ENCODE measurements at places on chromosomes 1 and 21. TPM values are rescaled to one million over a fixed set of nuclear protein-coding genes. Genes with fewer than 3 reads are reported as not detected.

GRCh38 chr1:227899820-227900449, 47.8 kb downstream of the WNT9A start:
- peak; percentile 30 for DNase-seq

Gene EPHA2
- 20.4 TPM for total RNA-seq

- DNase-seq, result no peak
Observed at GRCh38 chr1:91846007-91846638, 39.8 kb downstream of the TGFBR3 start.

Gene ACOT11
- 5.0 TPM for total RNA-seq

GRCh38 chr21:32587651-32588050, 2.3 kb upstream of the TCP10L start:
- no peak for DNase-seq

DNA sequence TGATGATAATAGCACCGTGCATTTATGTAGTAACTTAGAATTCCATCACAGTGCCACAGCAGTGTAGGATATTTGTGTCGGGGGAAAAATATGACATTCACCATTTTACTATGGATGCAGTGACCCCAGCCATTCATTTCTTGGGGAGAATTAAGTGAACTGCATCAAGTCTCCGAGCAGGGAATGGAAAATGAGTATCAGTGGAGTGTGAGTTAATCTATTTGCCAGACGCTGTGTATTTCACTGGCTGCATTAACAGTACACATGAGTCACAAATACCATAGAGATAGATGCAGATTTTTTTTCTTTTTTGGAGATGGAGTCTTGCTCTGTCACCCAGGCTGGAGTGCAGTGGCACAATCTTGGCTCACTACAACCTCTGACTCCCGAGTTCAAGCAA, 33.8 kb upstream of the SLC45A1 start:
- DNase-seq, result no peak

DNA sequence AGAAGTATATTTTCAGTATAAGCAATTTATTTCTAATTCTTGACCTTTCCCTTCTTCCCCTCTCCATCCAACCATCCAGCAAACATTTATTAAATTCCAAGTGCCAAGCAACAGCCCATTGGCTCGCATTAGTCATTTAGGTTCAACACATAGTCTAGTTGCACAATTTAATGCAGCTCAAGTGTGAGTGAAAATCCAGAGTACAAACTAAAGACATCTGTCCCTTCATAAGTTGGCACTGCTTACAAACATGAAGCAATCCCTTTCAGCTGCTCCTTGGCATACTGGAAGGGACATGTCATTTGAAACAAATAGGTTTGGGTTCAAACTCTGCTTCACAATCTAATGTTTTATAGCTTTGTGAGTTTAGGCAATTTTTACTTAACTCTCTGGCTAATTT, 10.7 kb downstream of the CASQ2 start:
- no peak for DNase-seq

GRCh38 chr1:234918961-234919761, 209.5 kb downstream of the TOMM20 start:
- DNase-seq, result no peak

- DNase-seq, result no peak
Observed at GRCh38 chr1:109668123-109668775, 392 bp downstream of the GSTM2 start.

GRCh38 chr1:206672844-206673758, 11.6 kb upstream of the MAPKAPK2 start:
- no peak for DNase-seq

DNA sequence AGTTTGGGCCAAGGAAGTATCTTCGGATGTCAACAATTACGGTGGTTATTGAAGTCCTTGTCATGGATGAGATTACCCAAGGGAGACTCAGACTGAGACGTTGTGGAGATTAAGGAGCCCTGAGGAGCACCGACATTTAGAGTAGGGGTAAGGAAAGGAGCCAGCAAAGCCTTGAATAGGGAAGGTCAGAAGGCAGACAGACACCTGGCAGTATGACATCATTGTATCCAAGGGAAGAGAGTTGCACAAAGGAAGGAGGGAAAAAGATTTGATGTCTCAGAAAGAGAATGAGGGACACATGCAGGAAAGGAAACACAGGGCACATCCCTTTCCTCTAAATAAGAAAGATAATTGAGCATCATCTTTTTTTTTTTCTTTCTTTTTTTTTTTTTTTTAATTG, 11.7 kb downstream of the LAMC2 start:
- DNase-seq, result no peak

Gene TNNI3K
- 1.1 TPM for total RNA-seq

Gene MYBPH
- not detected for total RNA-seq

- peak; percentile 34 for DNase-seq
Observed at GRCh38 chr1:5985250-5985649, 7.0 kb downstream of the NPHP4 start.

GRCh38 chr1:203512848-203513584, 19.1 kb downstream of the OPTC start:
- no peak for DNase-seq

DNA sequence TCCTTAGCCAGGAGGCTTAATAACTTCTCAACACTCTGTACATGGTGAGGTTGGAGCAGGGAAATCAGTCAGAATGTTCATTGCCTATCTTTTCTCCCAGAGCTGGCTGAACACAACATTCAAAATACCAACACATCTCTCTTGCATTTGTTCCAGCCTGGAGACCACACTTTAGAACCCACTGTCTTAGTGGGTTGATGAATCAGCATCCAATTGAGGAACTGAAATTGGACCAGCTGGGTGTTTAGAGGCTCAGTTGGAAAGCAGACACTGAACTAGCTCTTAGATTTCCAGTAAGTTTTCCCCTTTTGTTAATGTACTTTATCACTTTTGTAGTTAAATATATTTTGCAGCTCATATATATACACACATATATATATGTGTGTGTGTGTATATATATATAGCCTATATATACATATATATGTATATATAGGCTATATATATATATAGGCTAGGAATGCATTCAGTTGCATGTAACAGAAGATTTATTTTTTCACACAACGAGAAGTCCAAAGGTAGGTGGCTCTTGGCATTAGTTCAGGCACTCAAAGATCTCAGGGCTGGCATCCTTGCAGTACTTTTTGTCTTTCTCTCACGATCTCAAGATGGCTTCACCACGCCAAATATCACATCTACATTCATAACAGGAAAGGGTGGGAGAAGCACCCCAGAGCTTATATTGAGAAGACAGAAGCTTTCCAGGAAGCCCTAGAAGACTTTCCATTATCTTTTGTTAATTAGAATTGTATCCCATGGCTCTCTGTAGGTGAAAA, 35.0 kb upstream of the HUNK start:
- DNase-seq, result no peak

Gene ALDH4A1
- 11.7 TPM for total RNA-seq

DNA sequence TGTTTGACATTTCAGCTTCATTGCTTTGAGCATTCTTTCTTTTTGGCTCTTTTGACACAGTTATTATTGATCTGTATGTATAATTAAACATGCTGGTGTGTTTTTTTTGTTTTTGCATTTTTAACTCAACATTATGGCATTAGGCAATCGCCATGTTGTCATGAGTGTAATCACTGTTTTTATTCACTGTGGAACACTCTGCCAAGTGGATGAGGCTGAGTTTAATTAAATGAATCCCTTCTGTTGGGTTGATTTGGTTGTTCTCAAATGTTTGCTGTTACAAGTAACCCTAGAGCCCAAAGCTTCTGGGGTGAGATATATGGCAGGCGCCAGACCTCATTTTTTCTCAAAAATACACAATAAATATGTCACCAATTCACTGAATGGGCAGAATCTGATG, 428.1 kb downstream of the MATN1 start:
- DNase-seq, result no peak

- peak; percentile 53 for DNase-seq
Observed at GRCh38 chr1:37481289-37482003, 7.1 kb downstream of the ZC3H12A start.

GRCh38 chr21:37916310-37917051, at the start of gene KCNJ6:
KCNJ6 (minus strand) TSS chr21:37916457; CDS start chr21:37840682, 75,775 bp downstream.
- DNase-seq, result peak; percentile 63

DNA sequence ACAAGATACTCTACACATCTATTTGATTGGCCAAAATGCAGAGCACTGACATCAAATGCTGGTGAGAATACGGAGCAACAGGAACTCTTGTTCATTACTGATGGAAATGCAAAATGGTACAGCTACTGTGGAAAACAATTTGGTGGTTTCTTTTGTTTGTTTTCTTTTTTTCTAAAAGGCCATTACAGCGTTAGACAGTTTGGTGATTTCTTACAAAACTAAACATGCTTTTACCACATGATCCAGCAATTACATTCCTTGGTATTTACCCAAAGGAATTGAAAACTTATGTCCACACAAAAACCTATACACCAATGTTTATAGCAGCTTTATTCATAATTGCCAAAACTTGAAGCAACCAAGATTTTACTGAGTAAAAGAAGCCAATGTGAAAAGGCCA, 66.4 kb upstream of the FBXO28 start:
- DNase-seq, result no peak

DNA sequence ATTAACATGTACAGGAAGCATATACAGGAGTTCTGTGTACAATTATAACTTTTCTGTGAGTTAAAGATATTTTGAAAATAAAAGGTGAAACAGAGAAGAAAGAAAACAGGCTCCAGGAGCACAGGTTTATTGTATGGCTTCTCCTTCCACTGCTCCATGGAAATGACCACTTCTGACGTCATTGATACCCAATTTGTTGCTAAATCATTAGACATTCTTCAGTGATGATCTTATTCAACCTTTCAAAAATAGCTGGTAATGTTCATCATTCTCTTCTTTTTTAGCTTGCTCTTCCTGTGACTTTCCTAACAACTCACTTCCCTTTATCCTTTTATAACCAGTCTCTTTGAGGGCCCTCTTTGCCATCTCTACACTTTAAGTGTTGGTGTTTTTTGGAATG, 77.8 kb downstream of the KCNK2 start:
- no peak for DNase-seq

- DNase-seq, result no peak
Observed at GRCh38 chr1:111139324-111139955, 453 bp downstream of the DRAM2 start.

DNA sequence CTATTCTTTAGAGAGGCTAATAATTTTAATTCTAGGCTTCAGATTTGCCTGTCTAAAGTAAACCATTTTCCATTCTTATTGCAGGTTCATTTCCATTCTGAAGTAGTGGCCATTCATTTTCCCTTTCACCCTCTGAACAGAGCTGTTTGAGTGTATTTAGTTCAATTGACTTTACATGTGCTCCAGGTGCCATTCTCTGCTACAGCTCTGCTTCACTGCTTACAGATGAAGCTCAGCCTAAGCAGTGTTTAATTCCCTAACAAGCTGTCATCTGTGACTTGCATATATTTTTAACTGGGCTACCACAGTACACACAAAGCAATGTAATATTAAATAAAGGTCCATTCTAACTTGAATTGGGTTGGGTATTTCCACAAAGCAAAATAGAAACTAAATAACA, 1031.6 kb downstream of the KCNT2 start:
- DNase-seq, result no peak

DNA sequence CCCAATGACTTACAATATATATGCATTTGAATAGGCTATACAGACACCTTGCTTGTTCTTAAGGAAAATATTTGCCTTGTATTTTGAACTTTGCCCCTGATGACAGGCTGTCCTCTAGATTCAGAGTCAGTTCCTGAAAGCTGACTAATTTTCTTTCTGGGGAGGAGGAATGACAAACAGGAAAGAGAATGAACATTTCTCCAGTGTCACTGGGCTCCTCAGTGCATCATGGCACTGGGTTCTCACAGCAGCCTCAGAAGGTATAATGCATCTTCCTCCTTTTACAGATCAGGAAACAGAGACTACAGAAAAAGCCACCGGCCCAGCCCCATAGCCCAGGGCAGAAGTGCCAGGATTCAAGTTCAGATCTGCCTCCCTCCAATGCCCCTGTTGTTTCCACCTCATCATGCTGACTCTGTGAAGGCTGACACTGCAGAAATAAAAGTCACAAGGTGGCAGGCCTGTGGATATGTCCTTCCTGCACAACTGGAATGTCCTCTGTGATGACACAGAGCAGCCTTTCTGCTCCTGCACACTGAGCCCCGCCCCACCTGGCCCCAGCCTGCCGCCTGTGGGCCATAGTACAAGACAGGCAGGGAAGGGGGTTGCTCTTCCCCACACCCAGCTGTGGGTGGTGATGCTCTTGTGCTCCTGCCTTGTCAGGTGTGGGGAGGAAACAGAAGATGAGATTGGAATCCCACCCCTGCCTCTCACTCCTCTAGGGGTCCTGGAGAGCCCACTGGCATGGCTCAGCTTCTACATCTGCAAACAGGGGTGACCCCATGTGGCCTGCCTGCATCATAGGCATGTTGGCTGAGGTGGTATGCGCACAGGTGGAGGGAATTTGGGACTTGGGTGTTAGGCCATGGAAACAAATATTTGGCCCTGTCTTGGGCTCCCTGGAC, 6.4 kb downstream of the TTC22 start:
- DNase-seq, result no peak

Gene KIF26B
- 1.2 TPM for total RNA-seq

GRCh38 chr1:20409971-20410370, 76.0 kb downstream of the CAMK2N1 start:
- DNase-seq, result no peak

- no peak for DNase-seq
Observed at GRCh38 chr21:26280775-26281174, 110.2 kb upstream of the APP start.

Gene HTR1D
- 1.1 TPM for total RNA-seq

Gene PTGER3
- total RNA-seq, result 1.9 TPM

DNA sequence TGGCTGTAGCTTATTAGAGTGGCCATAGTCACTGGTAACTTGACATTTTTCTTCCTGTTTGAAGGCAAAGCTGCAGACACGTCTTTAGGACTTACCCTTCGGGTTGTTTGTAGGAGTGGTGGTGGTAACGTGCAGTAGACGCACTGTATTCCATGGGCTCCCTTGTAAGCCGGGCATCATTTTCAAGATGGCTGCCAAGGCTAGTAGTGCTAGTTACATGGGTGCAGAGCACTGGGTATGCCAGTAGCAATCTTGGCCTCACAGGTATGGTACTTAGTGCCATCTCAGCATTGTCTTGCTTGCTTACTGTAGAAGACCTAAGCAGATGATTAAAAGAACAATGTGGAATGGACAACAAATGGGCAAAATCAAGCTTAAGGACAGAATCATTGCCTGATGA, 1.9 kb downstream of the YBX1 start:
- no peak for DNase-seq

DNA sequence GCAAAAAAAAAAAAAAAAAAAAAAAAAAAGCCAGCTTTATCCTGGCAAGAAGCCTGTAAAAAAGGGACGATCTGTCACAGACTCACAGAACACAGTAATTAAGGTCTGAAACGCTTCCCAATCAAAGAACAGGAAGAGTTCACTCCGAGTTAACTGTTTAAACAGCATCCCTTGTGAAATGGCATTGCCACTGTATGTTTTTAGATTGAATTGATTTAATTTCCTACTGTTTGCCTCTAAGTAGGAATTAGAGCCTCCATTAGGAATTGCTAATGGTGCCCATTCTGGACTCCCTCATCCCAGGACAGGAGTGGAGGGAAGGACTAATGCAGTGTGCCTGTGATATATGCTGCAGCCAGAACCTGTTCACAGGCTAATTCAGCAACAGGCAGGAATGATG, 370.8 kb downstream of the RWDD3 start:
- no peak for DNase-seq

Gene CADM3
- total RNA-seq, result 8.8 TPM

Gene ADIPOR1
- 110 TPM for total RNA-seq

GRCh38 chr1:111281411-111281810, 9.2 kb upstream of the CHIA start:
- DNase-seq, result no peak
